AG04449 (cell line): ENCODE measurements at places on chromosomes 4 and X.

DNA sequence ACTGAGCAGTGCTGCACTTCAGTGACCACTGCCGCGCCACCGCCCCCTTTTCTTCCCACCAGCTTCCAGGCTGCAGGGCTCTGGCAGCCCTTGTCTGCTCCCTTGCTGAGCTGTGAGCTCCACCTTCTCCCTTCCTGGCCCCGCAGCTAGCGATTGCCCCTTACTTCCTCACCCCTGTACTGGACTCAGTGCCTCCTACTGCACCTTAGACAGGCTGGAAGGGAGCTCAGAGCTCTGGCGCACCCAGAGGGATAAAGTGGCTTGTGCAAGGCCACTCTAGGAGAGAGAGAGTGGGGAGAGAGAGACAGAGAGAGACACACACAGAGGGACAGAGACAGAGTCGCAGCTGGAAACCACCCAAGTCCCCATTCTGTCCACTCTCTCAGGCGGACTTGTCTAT, 6.0 kb downstream of the RASL11B start:
- no peak for DNase-seq

GRCh38 chr4:55906989-55907388, 41.8 kb upstream of the CEP135 start:
- DNase-seq = no peak

DNA sequence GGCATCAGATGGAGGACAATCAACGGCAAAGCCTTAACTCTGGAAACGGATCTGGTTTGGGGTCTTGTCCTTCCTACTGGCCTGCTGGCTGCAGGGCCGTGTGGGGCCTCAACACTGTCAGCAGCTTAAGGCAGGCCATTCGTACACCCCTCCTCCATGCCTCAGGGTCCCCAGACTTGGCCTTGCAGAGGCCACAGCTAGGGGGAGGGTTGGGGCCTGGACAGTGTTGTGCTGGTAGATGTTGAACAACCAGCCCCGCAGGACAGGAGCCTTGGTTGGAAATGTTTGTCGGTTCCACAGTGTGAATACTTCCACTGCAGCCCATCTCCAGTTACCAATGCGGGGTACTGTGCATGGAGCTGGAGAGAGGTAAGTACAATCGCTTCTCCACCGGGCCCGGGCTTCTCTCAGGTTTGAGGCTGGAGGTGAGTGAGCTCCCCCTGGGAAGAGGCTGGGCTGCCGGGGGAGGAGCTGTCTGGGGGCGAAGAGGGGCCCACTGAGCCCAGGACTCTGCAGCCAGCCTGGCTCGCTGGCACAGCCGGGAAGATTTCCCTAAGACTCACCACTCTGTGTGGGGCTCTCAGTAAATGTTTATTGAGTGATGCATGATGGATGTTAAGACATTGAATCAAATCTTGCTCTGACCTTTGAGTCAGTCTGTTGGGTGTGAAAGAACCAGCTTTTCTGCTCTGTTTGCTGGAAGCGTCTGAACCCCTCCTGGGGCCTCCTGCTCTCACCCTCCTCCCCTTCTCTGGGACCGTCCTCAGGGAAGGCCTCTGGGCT, 19.7 kb upstream of the GPR78 start:
- DNase-seq = no peak

DNA sequence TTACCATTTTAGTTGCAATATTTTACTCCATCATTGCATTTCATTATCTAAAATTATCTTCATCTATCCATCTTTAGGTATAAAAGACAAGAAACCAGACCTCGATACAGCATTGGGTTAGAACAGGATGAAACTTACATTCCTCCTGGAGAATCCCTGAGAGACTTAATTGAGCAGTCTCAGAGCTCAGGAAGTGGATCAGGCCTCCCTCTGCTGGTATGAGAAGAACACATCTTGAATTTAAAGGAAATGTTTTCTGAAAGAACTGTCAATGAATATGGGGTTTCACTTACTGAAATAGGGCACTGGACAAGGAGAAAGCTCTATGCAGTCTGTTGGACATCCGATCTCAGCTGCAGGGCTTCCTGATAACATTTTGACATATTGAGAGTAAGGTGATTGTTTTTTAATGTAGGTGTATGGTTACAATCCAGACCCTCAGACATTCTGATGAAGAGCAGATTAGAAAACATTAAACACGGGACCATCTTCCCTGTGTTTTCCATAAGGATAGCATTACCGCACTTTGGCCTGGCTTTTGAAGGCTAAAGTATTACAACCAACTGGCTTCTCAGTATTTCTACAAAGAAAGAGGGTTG, 367.2 kb downstream of the BMPR1B start:
- no peak for DNase-seq

DNA sequence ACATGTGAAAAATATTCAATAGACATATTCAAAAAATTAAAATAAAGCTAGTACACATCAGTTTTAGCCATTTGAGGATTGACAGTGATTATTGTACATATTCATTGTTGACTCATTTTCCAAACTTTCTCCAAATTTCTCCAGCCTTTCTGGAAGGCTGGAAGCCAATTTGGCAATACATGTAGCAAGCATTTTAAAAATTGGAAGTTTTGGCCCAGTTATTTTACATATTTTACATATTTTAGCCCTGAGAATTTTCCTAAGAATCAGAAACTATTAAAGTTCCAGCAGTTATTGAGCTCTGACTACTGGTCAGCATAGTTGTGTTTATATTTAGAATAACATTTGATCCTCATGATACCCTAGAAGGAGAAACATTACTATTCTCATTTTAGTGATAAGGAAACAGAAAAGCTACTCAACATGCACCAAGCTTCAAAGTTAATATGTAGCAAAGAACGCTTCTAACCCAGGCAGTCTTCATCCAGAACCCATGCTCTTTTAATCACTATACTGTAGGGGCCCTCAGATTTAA, 3.2 kb downstream of the CABS1 start:
- DNase-seq = no peak

GRCh38 chr4:122821092-122821491, 5.5 kb upstream of the FGF2 start:
- DNase-seq = no peak

DNA sequence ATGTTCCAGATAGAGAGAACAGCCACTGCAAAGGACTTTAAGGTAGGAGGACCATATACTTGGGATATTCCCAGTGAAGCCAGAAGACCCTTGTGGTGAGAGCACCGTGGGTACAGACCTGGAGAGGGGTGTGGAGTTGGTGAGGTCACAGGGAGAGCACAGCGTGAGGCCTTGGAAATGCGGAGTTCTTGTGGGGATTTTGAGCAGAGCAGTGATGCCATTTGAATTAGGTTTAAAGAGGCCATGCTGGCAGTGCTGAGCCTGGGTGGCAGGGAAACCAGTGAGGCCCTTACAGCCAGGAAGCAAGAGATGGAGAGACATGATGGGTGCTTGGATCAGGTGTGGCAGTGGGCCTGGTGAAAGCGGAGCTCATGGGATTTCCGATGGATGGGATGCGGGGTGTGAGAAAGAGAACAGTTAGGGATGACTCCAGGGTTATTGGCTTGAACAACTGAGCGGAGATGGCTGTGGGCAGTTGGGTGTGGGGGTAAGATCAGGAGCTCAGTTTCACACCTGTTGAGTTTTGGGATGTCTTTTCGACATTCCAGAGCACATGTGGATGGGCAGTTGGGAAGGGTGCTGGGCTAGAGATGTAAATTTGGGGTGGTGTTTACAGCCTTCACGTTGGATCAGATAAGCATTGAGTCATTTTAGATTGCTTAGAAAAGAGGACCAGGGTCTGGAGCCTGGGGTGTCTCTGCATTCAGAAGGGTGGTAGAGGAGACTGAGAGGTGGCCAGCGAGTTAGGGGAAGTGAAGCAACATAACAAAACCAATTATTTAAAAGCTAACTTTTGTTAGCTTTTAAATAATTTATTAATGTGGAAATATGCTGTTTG, 68.9 kb downstream of the TMEM131L start:
- DNase-seq = no peak

DNA sequence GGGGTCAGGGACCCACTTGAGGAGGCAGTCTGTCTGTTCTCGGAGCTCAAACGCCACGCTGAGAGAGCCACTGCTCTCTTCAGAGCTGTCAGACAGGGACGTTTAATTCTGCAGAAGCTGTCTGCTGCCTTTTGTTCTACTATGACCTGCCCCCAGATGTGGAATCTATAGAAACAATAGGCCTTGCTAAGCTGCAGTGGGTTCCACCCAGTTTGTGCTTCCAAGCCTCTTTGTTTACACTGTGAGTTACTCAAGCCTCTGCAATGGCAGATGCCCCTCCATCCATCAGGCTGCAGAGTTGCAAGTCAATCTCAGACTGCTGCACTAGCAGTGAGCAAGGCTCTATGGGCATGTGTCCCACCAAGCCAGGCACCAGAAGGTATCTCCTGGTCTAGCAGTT, 158.1 kb downstream of the DTHD1 start:
- DNase-seq = no peak

DNA sequence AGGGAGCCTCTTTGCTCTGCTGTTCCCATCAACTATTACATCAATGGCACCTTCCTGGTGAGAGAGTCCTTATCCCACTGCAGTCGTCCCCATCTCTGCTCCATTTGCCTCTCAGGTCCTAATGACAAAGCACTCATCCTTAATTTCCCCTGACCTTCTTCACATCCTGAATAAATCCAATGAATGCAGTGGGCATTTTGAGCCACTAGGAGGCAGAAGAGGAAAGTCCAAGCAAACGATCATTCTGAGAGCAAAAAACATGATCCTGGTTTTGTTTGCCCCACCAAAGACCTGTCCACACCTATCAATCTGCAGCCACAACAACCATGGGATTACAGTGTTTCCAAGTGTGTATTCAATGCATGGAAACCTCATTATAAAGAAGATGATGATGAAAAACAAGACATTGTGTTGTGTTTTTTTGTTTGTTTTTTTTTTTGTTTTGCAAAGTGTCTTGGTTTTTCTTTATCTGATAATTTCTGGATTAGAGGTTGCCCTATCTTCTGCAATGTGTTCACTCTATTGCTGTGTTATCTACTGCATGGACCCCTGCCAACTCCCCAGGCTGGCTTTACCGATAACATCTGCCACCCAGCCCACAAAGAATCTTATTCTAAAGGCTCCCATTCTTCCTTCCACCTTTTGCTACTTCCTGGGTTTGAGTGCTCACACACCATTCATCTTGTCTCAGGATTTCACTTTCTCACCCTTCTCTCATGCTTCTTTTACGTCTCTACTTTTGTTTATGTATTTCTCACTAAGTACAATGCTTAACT, 207.2 kb downstream of the NLGN4X start:
- DNase-seq = no peak
